ENCODE measurements at places on chromosomes 12 and 14. TPM values are rescaled to one million over a fixed set of nuclear protein-coding genes. Genes with fewer than 3 reads are reported as not detected.

SLC38A4 gene
- total RNA-seq: 12.5 TPM

DNA sequence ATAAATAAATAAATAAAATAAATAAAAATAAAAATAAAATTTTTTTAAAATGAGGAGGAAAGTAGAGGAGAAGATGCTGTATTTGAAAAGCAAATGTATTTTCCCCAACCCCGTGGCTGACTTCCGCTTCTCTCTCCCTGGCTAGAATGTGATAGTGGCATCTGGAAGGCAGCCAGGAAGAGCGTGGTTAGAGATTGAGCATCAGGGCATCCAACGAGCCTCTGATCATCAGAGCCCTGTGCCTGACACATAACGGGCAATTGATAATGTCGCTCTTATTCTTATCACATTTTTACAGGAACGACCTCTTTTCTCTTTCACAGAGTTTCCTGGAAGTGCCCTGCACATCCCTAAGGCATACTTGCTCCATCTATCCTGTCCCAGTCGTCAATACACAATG lies 496.9 kb upstream of the TMEM132C start:
- DNase-seq: no peak

- DNase-seq: no peak
These were observed 27.6 kb downstream of the TC2N start for GRCh38 chr14:91839749-91840148.

DNA sequence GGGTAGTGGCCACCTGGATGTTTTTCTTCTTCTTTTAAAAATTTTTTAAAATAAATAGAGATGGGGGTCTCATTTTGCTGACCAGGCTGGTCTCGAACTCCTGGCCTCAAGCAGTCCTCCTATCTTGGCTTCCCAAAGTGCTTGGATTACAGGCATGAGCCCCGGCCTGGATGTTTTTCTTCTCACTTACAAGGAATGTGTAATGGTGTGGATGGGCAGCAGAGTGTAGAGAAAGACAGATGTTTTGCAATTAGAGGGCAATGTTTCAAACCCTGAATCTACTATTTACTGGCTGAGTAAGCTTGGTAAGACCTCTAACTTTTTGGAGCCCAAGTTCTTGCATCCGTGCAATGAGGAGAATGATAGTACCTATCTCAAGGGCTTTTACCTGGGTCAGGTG lies 48.1 kb downstream of the ADCK1 start:
- DNase-seq: no peak

BICDL1 gene
- 30.3 TPM for total RNA-seq

- DNase-seq: no peak
These were observed 134.4 kb upstream of the NUDT4 start for GRCh38 chr12:93243382-93243688.

- DNase-seq: peak; percentile 84
These were observed at the start of gene C1S for GRCh38 chr12:7060353-7060954. Gene C1S, plus strand, starts transcription at chr12:7060718. Its CDS starts 1,195 bp downstream, at chr12:7061913.

GRCh38 chr12:91817517-91817916 lies 328.1 kb downstream of the BTG1 start:
- no peak for DNase-seq

DNA sequence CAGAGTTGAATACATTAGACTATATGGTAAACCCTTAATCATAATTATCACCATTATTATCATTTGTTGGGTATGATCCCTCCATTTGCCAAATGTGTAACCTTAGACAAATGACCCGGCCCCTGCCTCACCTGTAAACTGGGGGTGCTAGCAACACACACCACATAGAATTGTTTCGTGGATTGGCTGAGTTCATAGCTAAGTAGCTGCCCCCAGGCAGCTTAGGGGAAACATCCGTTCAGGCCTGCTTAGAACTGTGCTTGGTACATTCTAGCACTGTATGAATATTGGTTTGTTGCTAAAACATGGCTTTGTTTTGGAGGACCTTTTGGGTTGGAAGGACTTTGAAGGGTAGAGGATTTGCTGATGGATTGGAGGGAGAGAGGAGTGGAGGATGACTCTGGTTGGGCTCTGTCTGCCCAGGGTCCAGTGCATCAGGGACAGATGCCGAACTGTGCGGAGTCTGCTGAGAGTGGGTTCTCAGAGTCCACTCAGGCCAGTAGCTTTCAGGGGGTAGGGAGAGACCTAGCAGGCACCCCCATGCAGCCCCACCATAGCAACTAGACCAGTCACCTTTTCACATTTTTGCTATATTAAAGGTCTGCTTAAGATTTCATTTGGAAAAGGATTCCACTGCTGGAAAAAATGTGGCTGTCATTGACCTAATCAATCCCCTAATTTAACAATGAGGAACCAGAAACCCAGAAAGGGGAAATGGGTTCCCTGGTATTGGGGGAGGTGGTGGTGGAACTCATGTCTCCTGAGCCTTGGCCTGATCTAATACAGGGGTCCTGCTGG lies 2.2 kb downstream of the RIN3 start:
- no peak for DNase-seq

- DNase-seq: no peak
These were observed 78.9 kb downstream of the AKAP6 start for GRCh38 chr14:32408018-32408417.

GRCh38 chr12:107528731-107529365 lies 156.8 kb upstream of the PWP1 start:
- DNase-seq: no peak

GLIPR1L2 gene
- not detected for total RNA-seq

GRCh38 chr12:96907671-96908422 lies 790 bp downstream of the NEDD1 start:
- peak; percentile 56 for DNase-seq

CYP27B1 gene
- 2.7 TPM for total RNA-seq

SLC6A15 gene
- total RNA-seq: 22.9 TPM

PTPN21 gene
- 5.6 TPM for total RNA-seq

GRCh38 chr12:108826807-108827721 lies 30.3 kb downstream of the SSH1 start:
- DNase-seq: no peak

DNA sequence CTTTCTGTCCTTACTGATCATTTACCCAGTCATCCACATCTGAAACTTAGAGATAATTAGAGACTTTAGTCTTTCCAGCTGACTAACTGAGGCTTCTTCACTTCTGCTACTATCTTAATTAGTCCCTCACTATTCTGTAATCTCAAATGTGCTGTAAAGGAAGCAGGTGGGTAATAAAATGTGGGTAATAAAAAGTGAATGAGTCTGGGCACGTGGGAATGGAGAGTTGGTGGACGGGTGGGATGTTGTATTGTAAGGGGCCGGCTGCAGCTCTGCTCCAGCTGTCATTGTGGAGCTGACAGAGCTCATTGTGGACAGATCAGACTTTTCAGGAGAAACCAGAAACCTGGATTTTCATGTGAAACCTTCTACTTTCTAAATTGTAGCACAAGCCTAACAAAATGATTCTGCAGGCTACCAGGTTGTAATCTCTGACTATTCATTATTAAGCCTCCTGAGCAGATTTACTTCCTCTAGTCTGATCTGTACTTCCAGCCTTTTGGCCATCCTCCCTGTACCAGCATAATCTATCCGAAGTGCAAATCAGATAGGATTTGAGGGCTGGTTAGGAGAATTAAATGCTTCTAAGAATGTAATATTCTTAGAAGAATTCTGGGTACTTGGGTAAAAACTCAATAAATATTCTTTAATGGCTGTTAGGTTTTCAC lies 42.0 kb upstream of the BMAL2 start:
- no peak for DNase-seq

DNA sequence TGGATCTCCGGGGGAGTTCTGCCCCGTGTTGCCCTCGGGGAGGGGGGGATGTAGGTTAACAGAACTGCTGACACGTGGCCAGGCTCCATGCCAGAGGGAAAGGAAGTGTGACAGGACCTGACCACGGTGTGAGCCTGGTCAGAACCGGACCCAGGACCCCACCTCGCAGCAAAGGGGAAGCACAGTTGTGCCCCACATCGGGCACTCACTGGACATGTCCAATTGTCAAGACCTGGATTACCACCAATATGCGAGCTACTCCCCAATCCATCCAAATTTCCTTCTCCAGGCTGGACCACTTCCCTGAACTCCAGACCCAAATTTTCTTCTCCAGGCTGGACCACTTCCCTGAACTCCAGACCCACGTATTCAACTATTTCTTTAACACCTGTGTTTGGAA lies 78.8 kb upstream of the PIWIL1 start:
- no peak for DNase-seq

DNA sequence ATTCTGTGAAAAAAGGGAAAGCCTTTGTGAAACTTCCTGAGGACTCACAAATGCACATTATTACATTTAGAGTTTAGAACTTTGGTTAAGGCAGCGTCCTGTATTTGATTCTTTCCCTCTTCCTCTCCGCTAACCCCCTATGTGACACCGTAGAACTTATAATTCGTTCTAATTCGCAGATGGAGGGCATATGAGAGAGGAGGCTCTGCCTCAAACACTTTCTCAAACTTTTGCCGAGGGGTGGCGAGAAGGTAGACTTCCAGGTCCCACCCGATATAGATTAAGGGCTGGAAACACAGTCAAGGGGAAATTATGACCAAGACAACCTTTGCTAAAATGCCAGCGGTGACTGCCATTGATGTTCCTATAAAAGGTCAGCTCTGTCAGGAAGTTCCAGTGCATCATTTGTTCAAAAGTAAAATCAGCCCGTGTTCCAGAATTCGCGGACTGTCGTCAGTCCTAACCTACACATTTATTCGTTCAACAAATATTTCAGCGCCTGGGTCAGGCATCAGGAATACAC lies 904 bp upstream of the PAPOLA start:
- no peak for DNase-seq

AKAP3 gene
- 1.9 TPM for total RNA-seq

DNA sequence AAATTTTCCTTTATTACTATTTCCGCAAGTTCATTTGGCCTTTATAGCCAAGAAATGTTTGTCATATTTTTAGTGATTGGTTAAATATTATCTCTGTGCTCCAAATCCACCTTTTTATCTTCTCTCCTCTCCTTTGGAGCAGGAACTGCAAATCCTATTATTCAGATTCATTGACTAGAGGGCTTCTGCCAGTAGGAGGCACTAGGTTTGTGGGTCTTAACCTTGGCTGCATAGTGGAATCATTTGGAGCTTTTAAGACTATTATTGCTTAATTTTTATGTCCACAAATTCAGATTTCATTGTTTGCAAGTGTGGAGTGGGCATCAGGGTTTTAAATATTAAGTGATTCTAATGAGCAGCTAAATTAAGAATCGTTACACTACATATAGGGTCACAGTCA lies 75.3 kb upstream of the SYT10 start:
- peak; percentile 60 for DNase-seq

GRCh38 chr12:113108308-113108707 lies 27.3 kb downstream of the RASAL1 start:
- no peak for DNase-seq

GRCh38 chr14:28661171-28661772 lies 105.3 kb upstream of the FOXG1 start:
- DNase-seq: peak; percentile 93

DNA sequence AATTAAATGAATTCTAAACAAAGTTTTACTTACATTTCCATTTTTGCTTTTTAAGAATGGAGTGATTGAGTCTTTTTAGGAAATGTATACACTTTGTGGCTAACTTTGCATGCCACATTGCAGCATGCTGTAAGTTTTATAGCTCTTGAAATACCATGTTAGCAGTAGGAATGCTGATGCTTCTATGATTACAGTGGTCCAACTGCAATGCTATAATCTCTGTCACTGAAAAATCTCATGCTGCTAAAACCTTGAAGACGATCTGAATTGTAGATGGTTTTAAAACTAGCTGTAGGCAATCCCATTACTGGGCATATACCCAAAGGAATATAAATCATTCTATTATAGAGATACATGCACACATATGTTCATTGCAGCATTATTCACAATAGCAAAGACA lies 127.6 kb downstream of the WIF1 start:
- DNase-seq: no peak

GRCh38 chr12:132923356-132923909 lies 32.7 kb downstream of the ZNF605 start:
- no peak for DNase-seq

DNA sequence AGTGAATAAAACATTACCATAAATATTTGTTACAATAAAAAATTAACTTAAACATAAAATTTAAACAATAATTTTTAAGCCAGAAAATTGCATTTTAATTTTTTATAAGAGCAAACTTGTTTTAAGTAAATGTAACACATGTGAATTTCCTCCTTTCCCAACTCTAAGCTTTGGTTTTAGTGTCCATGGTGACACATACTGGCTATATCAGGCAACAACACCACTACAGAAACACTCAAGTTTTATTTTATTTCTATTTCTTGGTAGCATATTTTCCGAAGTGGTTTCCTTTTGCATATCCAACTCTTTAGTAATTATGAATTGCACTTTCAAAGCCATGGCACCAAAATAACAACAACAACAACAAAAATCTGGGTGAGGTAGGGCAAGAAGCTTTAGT lies 2.2 kb downstream of the NELL2 start:
- DNase-seq: peak; percentile 21

DNA sequence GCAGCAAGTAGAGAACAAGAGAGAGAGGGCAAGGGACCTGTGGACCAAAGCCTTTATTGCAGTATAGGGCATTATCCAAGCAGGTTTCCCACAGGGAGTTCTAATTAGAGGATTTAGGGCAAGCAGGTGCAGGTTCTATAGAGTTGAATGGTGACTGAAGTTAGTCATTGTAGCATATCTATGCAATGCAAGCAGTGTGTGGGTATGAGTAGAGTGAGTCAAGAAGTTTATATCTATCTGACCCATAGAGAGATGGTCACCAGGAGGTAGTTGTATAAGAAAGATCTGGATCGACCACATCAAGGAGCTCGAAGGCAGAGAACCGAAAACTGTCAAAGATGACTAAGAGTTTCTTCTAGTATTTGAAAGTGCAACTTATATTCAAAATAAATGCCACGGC lies 167.3 kb downstream of the PLCZ1 start:
- DNase-seq: no peak

Data from GM23338 (cell line).